ENCODE measurements at places on chromosomes 11 and 22. TPM values are rescaled to one million over a fixed set of nuclear protein-coding genes. Genes with fewer than 3 reads are reported as not detected.

TRIM51 gene
- total RNA-seq, result not detected

MRGPRX4 gene
- total RNA-seq, result not detected

SPTY2D1 gene
- 32.8 TPM for total RNA-seq

DNA sequence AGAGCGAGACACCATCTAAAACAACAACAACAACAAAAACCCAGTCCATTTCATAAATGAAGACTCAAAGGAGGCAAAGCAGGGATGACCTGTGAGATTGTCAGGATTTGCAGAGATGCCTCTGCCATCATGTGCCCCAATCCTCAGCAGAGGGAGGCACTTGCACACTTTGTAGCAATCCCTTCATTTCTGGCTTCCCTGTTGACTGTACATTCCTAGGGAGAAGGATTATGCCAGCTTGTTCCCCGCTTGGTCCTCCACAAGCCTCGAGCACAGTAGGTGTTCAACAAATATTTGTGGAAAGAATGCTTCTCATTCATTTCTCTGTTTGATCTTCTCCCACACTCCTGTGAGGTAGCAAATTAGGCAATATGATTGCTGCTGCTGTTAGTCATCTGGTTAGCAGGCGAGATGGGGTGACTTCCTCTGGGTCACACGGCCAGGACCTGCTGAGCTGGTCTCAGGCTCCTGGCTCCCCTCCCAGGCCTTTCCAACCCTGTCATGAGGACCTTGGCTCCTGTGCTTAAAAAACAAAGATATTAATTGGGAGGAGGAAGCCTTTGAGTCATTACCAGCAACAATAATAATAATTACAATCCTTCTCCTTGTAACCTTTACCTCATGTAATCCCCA lies 34.1 kb downstream of the LIF start:
- peaks cover 48% of the 10 kb centered on the region for H3K4me1 ChIP-seq
- H3K27ac ChIP-seq, result peak overlapping the region; percentile 45
- no peaks in the 10 kb centered on the region for H3K27me3 ChIP-seq
- no peak overlapping the region for H3K4me3 ChIP-seq
- DNase-seq, result peak; percentile 46

GRCh38 chr22:19868773-19869471 lies 14.2 kb upstream of the GNB1L start:
- no peaks in the 10 kb centered on the region for H3K36me3 ChIP-seq
- DNase-seq, result no peak
- no peak overlapping the region for H3K27ac ChIP-seq
- H3K4me3 ChIP-seq, result no peak overlapping the region

GUCY1A2 gene
- not detected for total RNA-seq

Data from activated CD4-positive, alpha-beta memory T cell treated with anti-CD3 and anti-CD28 coated beads, Interleukin-2, amount 10 ng/mL, durations not matched to agents 7 days and 5 days (primary cell).